ENCODE measurements at places on chromosomes 3 and 15.

- peak; percentile 9 for DNase-seq
These were observed 56.3 kb downstream of the GPR171 start for GRCh38 chr3:151146731-151147091.

- peak; percentile 79 for DNase-seq
These were observed 158.6 kb upstream of the NR2E3 start for GRCh38 chr15:71651750-71652186.

GRCh38 chr3:43363621-43364266, 77.4 kb downstream of the SNRK start:
- DNase-seq = no peak

GRCh38 chr3:180274536-180274935, 237.8 kb upstream of the PEX5L start:
- no peak for DNase-seq

DNA sequence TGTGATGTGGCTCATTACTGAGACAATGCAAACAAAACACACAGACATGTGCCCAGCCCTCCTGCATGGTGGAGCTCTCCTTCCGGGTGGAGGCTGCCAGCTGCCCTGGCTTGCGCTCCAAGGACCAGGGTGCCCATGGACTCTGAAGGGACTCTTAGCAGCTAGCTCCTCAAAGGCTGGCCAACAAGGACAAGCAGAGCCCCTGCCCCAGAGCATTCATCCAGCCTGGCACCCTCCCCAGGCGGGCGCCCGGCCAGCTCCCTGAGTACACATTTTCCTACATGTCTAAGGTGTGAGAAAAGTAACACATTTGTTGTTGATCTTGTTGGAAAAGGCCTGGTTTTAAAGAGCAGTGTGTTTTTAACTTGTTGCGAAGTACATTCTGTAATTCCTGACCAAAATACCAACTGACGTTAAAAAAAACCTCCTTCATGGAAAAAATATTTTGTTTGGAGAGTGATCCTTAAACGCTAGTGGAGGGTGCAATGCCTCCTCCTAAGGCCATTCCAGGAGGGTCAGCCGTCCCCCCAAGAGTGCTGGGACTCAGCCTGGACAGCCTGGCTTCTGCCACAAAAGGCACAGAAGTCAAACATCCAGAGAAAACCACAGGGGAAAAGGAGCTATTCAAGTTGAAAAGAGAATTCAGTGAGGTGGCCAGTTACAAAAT, 86.9 kb downstream of the KLF15 start:
- DNase-seq = peak; percentile 95

DNA sequence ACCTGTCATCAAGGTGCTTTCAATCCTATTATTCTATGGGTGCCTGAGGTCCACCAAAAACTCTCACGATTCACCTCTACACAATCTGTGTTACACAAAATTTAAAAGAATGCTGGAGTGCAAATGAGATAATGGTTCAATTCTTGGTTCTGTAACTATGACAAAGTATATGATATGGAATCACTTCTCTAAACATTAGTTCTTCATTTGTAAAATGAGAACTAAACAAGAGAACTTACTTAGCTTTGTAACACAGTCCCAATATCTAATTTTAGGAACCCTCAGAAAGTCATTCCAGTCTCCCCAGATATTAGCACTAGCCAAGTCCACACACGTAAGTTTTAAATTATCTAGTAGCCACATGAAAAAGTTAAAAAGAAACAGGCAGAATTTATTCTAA, 111.5 kb downstream of the TBL1XR1 start:
- no peak for DNase-seq

- peak; percentile 76 for DNase-seq
These were observed 609 bp downstream of the GOLGA8A start for GRCh38 chr15:34436956-34437442.

- DNase-seq = no peak
These were observed 80.6 kb downstream of the LINGO1 start for GRCh38 chr15:77552066-77552465.

GRCh38 chr3:13492976-13493866, 13.1 kb downstream of the HDAC11 start:
- no peak for DNase-seq

DNA sequence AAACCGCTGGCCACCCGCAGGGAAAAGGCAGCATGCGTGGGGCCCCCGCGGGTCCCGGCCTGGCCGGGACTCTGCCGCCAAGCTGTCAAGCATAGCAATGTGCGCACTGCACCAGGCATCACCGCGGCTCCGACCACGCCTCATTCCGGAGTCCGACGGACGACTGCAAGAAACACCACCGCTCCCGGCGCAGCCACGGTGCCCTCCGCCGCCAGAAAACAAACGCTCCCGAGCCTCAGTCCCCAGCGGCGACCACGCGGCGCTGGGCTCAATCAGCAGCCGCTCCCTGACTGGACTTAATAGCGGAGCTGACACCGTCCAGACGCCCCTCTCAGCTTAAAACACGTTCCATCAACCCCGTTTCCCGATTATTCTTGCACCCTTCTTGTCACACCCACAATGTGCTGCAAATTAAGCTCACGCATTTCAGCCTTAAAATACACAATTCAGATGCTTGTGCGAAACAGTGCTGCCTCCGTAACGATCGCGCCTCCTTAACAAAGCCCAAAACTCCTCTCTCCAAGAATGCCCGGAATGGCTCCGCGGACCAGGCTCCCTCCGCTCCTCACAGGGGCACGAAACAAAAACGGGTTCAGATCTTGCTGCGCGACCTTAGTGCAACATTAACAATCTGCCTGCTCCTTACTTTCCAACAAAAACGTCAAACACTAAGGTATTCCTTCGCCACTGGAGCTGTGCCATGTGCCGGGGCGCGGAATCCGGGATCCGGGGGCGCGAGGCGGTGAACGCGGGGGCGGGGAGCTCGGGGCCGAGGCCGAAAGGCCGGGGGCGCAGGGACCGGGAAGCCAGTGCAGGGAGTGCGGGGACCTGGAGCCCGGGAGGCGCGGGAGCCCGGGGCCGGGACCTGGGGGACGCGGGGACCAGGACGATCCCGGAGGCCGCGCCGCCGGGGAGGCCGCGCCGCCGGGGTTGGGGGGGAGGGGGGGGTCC, 655 bp downstream of the CYFIP1 start:
- peak; percentile 75 for DNase-seq

- no peak for DNase-seq
These were observed 34.7 kb downstream of the ANXA2 start for GRCh38 chr15:60363087-60363549.

GRCh38 chr3:155233213-155233612, 60.3 kb downstream of the STRIT1 start:
- DNase-seq = peak; percentile 78

GRCh38 chr3:130748981-130749380, 2.4 kb upstream of the PIK3R4 start:
- peak; percentile 51 for DNase-seq

- peak; percentile 79 for DNase-seq
These were observed 78.4 kb downstream of the PLSCR2 start for GRCh38 chr3:146390957-146391356.

DNA sequence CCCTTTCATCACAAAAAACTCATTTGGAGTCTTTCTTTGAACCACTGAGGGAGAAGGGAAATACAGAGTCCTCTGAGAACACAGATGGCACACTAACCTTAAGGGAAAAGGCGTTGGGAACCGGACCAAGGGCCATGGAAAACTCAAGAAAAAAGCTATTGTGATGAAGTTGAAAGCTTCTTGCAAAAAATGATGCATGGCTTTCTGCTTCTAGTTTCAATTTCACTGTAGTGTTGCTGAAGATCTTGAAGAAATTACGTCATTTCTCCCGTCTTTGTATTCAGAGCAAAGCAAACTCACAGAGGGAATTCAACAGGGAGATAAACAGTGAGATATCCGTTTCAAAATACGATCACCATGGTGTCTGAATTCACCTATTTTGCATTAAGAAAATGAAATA, 642.3 kb upstream of the ADAMTS9 start:
- peak; percentile 20 for DNase-seq

GRCh38 chr15:68389041-68389930, 42.7 kb downstream of the ITGA11 start:
- DNase-seq = no peak

DNA sequence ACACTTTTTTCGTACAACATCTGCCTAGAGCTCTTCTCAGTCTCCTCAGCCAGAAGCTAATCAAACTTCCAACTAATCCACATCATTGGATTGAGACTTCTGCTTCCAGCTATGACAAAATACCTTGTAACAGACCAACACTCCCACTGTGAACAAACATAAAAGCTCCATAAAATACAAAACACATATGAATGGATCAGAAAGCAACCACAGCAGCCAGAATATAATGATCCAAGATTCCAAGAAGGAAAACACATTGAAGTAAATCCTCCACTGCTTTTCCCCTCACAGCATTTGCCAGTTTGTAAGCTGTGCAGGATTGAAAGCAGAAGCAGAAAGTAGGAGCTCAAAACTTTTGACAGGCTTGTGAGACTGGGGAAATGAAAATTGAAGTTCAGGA, 863.2 kb downstream of the TUSC7 start:
- DNase-seq = no peak

DNA sequence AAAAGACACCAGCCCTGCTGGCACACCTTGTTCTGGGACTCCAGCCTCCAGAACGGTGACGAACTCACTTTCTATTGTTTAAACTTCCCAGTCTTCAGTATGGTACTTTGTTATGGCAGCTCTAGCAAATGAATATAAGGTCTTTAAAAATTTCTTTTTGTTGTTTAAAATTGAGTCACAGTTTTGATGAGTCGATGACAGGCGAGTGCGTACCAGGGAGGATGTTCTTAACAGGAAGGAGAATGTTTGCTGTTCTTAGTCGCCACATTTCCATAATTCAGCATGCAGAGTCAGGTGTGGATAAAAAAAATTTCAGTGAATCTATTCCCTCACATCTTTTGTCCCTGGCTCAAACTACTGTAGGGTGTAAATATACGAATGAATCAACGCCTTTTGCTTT, 12.4 kb downstream of the DNASE1L3 start:
- DNase-seq = no peak

- DNase-seq = no peak
These were observed 6.9 kb downstream of the ACVR2B start for GRCh38 chr3:38460377-38461270.

GRCh38 chr3:157175691-157176507, 16.0 kb upstream of the CCNL1 start:
- peak; percentile 55 for DNase-seq

DNA sequence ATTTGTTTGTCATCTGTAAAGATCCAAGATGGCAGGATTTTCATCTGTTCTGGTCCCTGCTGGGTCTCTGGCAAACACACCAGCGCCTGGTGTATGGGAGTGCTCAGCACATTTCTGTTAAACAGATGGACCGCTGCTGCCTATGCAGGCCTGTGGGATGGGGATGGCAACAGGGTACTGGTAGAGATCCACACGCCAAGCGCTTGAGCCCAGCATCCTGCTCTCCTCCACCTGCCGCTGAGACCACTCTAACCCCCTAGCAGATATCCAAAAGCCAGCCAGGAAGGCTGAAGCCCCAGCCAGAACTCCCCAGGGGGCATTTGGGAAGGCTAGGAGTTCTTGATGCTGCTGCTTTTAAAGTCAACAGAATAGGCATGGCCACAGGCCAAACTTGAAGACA, 31.7 kb downstream of the ZNF445 start:
- no peak for DNase-seq

- no peak for DNase-seq
These were observed 1.2 kb downstream of the KPNA1 start for GRCh38 chr3:122513386-122514122.

DNA sequence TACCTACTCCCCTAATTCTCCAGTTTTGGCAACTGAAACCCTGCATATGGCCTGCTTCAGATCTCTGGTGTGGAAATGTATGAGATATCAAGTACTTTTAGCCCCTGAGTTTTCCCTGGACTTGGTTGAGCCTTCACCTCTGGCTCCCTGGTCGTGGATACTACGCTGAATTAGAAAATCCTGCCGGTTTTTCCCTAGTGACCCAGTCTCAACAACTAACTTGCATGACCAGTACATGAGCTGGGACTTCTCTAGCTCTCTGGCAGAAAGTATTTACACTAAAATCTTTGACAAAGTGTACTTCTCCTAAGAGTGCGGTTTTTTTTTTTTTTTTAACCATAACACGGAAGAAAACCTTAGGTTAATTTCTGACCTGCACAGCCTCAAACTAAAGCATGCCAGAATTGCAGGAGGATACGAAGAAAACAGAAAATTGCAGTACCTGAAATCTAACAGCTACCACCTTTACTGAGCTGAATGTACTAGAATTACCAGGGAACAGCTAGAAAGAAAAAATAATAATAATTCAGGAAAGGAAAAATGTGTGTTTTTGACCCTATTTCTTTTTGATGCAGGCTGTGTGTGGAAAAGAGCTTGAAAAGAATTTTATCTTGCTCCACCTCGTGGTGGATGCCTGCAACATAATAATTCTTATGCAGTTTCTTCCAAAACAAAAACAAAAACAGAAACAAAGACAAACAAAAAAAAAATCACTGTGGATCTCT, 165.6 kb downstream of the GMNC start:
- peak; percentile 59 for DNase-seq

DNA sequence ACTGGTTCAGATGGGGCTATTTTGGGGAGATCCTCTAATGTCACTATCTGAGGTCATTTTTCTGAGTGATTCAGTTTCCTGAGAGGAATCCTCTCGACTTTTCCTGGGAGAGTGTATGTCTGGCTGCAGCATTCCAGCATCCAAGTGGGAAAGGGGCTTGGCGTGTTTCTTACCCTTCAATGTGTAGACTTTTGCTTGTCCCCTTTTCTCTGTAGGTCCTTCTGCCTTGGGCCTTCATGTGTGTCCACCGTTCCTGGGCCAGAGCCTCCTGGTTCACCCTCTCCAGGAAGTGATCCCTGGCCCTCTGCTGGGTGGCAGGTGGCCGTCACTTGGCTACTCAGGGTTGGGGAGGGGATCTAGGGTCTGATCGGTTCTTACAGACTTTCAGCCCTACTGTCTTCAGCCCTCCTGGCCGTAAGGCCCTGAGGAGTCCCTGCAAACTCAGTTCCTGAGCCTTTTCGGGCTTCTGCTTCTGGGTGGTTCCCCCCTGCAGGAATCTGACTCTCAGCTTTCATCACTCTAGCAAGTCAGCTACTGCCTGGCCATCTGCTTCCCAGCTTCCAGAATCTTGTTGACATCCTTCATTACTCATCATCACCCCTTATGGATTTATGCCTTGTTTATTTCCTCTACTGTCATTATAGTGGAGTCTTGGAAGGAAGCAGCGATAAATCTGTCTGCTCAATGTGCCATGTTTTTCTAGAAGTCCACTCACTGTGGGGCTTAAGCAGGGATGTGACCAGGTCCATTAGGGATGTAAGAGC, 36.5 kb downstream of the GOLGA6L10 start:
- DNase-seq = no peak

GRCh38 chr3:39126532-39127071, 19.1 kb downstream of the TTC21A start:
- peak; percentile 69 for DNase-seq

- no peak for DNase-seq
These were observed 11.2 kb downstream of the SH2D7 start for GRCh38 chr15:78103406-78104118.

- no peak for DNase-seq
These were observed 2.8 kb downstream of the MB21D2 start for GRCh38 chr3:192914848-192915247.

DNA sequence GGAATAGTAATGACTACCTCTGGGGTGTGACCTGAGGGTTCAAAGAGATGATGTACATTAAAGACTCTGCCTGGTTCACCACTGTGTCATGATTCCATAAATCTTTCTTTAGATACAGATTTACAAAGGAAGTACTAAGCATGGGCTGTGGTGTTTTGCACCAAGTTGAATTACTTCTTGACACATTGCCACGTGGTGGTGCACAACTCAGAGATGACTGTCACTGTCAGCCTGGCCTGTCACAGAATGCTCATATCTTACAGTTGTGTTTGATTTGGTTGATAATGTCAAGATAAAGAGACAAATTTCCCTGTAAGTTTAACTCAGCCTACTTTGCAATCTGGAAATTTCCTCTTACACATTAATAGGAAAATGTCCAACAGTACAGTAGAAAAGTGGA, 3.2 kb downstream of the CTDSPL start:
- no peak for DNase-seq

All from astrocyte of the hippocampus (primary cell).